ENCODE measurements at places on chromosomes 13 and 19.

GRCh38 chr13:59461411-59461810 lies 702.3 kb downstream of the DIAPH3 start:
- no peak for DNase-seq

DNA sequence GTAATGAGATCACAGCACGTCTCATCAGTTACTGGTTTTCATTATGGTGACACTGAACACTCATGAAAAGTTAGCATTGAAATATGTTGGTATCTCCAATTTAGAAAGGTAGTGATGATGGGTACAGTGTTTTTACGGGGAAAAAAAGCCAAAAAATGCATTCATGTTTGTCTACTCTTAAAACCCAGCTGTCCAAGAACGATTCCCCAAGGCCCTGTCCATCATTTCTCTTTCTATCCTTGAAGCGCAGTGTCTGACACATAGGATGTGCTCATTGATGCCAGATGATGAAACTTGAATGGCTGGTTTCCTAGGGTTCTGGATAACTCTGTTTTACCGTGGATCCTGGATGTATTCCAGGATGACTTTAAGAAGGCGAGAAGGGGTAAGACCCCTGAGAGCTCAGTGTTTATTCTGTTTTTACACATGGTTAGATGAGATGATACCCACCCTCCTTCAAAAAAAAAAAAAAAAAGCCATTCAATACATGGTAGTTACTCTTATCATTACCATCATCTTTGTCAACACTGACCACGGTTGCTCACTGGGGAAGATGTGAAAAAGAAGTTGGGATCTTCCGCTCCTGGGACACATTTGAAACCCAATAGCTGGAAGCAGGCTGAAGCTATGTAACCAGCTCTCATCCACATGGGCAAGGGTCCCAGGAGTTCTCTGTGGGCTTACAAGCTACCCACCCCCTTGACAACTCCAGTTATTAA lies 22.5 kb downstream of the SERP2 start:
- no peak for DNase-seq

DNA sequence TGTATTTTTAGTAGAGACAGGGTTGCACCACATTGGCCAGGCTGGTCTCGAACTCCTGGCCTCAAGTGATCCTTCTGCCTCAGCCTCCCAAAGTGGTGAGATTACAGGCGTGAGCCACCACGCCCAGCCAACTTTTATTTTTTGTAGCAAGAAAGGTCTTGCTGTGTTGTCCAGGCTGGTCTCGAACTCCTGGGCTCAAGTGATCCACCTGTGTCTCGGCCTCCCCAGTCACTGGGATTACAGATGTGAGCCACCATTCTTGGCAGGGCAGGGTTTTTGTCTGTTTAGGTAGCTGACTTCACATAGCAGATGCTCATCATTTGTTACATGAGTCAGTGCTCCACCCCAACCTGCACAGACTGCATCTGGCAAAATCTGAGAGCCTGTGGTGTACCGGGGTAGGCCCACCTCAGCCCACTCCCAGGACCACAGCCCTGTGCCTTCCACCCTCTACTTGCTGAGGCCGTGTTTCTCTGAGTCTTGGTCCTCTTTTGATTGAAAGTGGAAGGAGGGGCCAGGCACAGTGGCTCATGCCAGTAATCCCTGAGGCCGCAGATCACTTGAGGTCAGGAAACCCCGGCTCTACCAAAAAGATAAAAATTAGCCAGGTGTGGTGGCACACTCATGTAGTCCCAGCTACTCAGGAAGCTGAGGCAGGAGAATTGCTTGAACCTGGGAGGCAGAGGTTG lies 4.2 kb upstream of the TNPO2 start:
- DNase-seq: no peak

DNA sequence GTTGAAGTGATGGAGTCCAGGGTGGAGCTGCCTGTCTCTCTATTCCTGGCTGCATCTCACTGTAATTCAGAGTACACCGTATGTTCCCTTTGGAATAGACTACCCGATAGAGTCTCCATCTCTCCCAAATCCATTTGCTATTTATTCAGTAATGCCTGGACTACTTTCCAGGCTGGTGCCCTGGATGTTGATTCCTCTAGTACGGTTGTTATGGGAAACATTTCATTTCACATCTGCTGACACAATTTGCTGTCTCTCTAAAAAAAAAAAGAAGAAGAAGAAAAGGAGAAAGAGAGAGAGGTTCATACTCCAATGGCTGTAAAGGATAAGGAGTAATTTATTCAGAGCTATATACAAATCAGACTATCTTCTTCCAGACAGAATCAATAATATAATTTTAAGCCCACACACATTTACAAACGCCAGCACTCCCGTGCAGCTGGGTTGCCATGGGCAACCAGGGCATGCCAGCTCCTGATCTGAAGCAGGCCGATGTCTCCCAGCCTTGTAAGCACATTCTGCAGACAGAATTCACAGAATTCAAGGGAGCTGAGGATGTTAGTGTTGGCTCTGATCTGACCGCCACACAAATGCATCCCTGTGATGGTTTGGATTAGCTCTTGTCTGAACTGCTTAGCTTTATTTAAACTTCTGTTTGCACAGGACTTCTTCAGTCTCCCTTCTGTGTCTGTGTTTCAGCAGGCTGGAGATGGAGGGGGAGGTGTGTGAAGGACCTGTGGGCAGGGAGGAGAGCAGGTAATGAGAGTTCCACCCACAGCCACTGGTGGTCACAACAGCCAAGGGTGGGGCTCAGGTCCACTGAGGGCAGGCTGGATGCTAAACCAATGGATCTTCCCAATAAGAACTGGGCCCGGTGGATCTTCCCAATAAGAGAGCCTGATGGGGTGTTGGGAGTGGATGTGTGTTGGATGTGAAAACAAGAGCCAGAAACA lies 66.0 kb downstream of the TEX26 start:
- no peak for DNase-seq

GRCh38 chr13:51562011-51562671 lies 22.1 kb upstream of the WDFY2 start:
- no peak for DNase-seq

GRCh38 chr13:95341441-95341840 lies 40.2 kb upstream of the ABCC4 start:
- no peak for DNase-seq

All from right kidney (tissue), 9 donors.